ENCODE measurements at places on chromosomes 7 and 10.

GRCh38 chr7:107913851-107914250 is 22.9 kb downstream of the DLD start:
- no peak for DNase-seq

GRCh38 chr7:155766386-155766785 is 45.9 kb downstream of the SHH start:
- DNase-seq: no peak

DNA sequence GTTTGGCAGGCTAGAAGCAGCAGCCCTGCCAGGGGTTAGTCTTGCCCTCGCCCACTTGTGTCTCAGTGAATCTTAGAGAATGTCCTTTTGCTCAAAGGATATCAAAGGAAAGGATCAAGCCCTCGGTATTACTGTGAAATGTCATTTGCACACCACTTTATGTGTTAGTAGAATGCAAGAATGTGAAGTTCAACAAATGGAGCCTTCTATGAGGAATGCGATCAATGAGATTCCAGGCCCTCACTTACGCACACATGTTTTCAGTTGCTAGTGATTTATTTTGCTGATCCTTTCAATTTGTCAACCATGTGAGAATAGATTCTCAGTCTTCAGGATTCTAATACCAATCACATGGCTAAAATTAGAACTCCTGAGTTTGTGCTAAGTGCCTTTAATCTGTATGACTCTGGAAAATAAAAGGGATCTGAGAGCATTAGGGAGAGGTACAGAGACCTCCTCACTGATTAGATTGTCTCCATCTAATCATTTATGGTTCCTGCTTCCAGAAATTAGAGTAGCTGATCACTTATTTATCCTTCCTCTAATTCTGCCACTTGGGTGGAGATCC is 123.0 kb upstream of the SP4 start:
- no peak for DNase-seq

GRCh38 chr10:49164559-49165188 is 23.5 kb downstream of the TMEM273 start:
- DNase-seq: peak; percentile 34

- peak; percentile 57 for DNase-seq
Measured at GRCh38 chr10:24518981-24519597, 204.6 kb downstream of the ARHGAP21 start.

DNA sequence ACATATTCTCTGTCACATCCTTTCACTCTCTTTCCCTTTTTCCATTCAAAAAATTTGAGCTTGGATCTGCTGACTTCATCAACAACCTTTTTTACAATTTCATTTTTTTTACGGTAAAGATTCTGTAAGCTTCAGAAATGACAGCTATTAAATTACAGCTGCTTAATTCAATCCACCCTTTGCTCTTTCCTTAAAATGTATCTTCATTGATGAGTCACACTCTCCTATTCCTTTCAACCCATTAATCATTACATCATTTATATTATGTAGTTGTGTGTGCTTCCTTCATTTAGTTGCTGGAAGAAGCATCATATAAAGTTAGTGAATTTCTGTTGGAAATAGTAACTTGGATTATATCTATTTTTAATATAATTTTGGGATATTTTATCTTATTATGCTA is 67.1 kb upstream of the MAGI2 start:
- DNase-seq: no peak

- no peak for DNase-seq
Measured at GRCh38 chr10:132185601-132186487, 904 bp upstream of the DPYSL4 start.

GRCh38 chr10:87722716-87723115 is 63.0 kb downstream of the PAPSS2 start:
- no peak for DNase-seq

- peak; percentile 11 for DNase-seq
Measured at GRCh38 chr7:2173189-2173827, 59.4 kb downstream of the MAD1L1 start.

GRCh38 chr7:47776335-47776734 is 171.9 kb downstream of the PKD1L1 start:
- DNase-seq: no peak

DNA sequence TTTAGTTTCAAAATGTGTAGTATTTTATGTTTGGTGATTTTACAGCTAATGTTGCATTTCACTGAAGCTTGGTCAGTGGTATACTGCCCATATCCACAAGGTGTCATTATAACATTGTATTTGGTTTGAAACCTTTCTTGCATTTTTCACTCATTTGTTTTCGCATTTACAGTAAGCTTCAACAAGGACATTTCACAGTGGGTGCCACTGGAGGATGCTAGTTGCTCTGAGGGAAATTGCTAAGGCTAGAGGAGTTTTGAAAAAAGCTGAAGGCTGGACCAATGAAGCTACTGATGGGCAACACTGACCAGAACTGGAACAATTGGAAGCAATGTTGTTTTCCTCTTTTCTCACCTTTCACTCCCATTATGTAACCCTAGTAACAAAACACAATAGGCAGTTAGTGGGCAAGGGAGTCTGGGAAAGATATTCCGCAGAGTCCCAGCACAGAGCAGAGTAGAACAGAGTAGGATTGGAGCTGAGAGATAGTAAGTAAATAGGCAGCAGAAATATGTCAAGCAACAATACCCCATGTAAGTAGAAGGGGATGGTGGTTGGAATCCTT is 23.6 kb upstream of the SRI start:
- peak; percentile 54 for DNase-seq

GRCh38 chr7:6563936-6564770 is 12.9 kb upstream of the GRID2IP start:
- no peak for DNase-seq

DNA sequence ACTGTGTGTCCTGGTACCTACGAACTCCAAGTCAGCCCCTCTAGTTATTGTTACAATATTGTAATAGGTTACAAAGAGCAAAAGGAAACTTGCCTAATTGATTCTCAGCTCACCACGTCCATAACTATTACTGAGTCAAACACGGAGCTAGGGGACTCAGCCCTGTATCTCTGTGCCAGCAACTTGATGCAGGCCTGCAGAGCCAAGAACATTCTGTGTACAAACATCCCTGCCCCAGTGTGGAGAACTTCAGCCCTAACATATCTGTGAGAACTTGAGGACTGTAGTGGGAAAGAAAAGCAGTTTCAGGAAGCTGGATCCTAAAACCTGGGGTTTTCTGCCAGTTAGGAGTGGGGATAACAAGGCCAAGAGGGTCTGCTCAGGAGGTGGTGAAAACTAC is 114.9 kb upstream of the PRSS58 start:
- no peak for DNase-seq

DNA sequence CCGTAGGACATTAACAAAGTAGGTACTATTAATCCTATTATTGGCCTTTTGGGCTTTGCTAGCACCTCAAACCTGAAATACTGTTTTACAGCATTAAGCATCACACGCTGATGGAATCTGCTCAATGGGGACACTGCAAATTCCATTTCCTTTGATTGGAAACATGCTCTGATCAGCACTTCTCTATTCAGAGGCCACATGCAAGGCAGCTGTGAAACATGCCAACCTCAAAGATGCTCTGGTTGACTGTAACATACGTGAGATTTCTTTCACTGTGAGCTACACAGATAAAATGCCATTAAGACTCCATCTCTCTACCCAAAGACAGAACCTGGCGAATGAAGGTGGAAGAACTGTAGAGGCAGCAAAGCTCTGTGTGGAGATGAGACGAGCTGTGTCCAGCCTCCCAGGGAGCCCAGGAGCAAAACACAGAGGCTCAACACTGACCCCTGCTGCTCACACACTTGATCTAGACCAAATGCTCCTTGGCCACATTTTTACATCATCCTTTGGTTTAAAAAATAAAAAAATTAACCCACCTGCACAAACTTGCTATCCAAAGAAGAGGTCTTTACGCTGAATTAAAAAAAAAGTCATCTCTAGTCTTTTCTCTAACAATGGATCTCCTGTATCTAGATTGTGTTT is 8.0 kb downstream of the RSU1 start:
- DNase-seq: peak; percentile 66

DNA sequence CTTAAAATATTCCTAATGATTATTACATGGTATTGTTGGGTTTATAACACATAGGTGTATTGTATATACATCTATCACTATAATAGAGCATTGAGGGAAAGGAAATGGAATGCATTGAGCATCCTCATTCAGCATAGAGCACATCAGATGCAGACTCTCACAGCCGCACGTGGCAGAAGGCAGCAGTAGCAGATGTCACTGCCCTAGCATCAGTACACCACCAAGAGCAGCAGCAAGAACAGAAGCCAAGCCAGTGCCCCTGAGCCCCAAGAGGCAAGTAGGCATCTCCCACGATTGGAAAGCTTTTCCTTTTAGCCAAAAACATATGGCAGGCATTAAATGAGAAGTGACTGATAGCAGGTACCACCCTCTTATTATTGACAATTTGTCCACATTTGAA is 510.0 kb downstream of the TNS3 start:
- DNase-seq: no peak

- no peak for DNase-seq
Measured at GRCh38 chr10:86388119-86388704, 21.6 kb upstream of the GRID1 start.

DNA sequence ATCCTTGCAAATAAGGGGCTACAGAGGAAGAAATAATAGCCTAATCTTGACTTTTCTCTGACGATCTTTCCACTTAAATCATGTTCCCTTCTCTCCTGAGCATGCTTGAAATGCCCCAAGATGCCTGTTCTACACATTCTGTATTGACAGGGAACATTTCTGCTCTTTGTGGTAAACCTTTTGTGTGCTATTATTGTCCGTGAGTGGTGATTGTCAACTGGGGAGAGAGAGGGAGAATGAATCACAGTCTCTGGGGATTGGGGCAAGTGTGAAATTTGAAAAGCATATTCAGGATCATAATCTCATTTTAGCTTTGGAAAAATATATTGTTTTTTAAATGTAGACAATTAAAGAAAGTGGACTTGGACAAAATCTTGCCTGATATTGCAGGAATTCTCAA is 20.6 kb downstream of the UBTD1 start:
- DNase-seq: no peak

DNA sequence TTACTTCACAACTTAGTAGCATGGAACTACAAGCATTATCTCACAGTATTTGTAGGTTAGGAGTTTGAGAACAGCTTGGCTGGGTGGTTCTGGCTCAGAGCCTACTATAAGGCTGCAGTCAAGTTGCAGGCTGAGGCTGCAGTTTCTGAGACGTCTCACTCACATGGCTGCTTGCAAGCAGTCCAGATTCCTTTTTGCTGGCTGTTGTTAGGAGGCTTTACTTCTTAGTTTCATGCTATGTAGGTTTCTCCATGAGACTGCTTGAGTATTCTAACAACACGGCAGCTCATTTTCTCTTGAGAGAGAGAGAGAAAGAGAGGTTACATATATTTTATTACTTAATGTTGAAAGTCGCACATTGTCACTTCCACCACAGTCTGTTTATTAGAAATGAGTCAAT is 1073.9 kb downstream of the NXPH1 start:
- no peak for DNase-seq

DNA sequence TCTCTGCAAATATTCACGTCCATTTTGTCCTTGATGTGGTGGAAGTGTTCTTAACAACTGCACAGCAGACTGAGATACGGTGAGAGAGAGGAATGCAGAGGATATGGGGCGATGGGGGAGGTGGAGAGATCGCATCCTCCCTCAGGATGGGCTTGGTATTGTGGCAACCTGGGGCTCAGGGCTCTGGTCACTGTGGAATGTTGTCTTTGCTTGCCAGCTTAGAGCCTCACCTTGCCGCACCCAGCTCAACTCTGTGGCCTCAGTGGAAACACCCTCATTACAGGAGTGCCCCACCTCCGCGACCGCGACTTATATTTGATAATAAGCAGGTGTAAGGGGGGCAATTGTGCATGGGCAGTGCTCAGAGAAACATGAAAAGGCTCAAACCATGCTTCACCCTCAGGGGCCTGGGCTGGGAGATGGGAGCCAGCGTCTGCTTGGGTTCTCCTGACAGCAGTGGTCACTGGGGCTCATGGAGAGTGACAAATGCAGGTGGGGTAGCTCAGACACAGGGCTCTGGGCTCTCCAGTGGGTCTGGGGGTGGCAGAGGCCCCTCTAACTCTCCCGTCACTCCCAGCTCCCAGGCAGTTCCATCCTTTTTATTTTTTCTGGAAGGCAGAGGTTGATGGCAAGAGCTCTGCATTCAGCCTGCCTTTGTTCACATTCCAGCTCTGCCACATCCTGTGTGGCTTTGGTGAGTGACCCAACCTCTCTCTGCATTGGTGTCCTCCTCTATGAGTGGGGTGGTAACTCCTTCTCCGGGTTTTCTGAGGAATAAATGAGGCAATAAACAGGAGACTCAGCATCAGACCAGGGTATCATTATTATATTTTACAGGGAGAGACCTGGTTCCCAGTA is 43.1 kb upstream of the EMX2 start:
- no peak for DNase-seq

GRCh38 chr7:133735222-133735621 is 391.9 kb upstream of the LRGUK start:
- DNase-seq: no peak

GRCh38 chr7:17144322-17144721 is 154.1 kb upstream of the AHR start:
- DNase-seq: peak; percentile 69

DNA sequence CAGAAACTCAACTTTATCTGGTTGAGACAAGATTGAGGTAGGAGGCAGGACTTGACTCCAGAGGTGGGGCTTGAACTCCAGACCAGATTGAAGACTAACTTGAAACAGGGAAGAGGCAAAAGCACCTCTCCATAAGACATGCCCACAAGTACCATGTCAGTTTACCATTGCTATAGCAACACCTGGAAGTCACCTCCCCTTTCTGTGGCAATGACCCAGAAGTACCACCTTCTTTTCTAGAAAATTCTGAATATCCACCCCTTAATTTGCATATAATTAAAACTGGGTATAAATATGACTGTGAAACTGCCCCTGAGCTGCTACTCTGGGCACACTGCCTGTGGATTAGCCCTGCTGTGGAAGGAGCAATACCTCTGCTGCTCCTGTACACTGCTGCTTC is 4.9 kb upstream of the TOMM7 start:
- DNase-seq: no peak

DNA sequence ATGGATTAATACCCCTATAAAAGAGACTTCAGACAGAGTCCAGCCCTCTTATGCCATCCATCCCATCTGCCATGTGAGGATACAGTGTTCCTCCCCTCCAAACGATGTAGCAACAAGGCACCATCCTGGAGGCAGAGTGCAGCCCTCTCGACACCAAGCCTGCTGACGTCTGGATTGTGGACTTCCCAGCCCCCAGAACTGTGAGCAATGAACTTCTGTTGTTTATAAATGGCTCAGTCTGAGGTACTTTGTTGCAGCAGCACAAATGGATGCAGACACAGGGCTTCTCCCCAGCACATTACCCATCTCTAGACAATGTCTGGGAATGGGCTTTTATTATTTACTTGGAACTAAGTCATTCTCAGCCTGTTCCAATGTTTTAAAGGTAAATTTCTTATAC is 195.6 kb downstream of the WDR37 start:
- no peak for DNase-seq
